ENCODE measurements at places on chromosomes 12 and 14.

DNA sequence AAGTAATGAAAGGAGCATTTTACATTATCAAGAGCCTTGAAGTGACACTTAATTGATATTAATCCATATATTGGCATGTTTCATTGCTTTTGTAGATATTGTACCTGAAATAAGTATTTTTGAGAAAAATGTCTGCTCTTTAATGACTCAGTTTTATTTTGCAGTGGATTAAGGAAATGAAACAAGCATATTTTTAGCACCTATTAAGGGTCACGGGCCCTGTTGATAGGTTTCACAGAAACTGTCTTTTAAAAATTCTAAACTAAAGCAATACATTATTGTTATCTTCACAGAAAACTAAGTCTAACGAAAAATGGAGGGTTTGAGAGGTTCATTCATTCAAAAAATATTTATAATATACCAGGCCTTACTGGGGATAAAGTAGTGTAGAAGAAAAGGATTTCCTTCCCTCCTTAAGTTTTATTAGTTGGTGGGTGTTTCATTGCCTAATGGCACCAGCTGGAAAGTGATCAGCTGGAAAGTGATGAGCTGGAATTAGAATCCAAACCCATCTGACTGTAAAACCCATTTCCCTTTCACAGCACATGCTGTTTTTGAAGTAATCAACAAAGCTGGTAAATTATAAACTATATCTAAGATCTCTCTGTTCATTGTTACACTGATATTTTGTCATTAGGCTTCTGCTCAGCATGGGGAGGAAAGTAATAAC is 54.2 kb downstream of the PTPRQ start:
- no peaks in the 10 kb centered on the region for H3K4me1 ChIP-seq
- H3K36me3 ChIP-seq, result no peaks in the 10 kb centered on the region
- H3K4me3 ChIP-seq, result no peak overlapping the region
- H3K27me3 ChIP-seq, result no peaks in the 10 kb centered on the region
- DNase-seq, result no peak

DNA sequence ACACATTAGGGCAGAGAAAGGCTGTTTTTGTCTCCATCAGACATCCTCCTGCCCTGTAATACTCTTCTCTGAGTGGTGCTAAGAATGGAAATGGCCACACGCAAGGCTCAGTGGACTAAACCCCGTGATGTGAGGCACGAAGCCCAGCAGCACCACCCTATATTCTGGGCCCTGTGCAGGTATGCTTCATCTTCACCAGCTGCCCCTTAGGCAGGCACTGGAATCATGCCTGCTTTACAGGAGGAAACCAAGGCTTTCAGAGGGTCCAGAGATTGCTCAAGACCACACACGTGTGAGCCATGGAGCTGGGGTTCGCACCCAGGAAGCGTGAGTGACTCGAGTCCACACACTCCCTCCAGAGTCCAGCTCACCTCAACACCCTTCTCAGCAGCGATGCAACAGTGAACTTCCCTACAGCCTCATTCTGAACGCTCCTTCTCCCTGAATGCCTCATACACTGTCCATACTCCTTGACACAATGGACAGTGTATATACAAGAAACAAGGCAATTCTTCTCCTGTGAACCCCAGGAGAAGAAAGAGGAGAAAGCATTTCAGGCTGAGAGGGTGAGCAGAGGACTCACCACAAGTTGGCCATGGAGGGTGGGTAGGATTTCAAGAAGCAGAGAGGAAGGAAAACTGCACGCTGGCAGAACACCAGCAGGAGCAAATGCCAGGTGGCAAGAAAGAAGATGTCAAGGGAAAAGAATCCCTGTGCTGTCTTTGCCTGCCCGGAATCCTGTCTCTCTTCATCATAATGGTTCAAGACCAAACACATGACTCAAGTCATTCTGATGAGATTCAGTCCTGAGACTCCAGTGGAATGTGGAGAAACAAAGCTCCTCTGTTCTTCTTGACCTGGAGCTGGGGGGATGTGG is 39.1 kb downstream of the NT5DC3 start:
- H3K27ac ChIP-seq, result no peak overlapping the region
- H3K4me3 ChIP-seq, result no peak overlapping the region
- no peaks in the 10 kb centered on the region for H3K27me3 ChIP-seq

DNA sequence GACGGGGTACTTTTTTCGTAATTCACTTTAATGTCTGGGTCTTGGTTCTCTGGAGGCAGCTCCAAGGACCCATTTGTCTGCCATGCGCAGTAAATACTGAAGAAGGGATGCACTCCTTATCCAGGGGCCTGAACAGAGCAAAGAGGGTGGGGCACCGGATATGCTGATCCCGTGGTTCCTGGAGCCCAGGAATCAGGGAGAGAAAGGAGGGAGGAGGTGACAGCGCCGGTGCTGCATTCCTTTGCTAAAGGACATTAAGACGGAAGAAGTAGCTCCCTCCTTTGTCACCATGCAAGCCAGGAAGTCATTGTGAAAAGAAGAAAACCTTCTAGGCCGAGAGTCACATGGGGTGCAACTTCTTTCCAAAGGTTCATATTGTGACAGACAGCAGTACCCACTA is 1057.7 kb downstream of the VRK1 start:
- no peaks in the 10 kb centered on the region for H3K36me3 ChIP-seq
- DNase-seq, result no peak
- no peaks in the 10 kb centered on the region for H3K4me1 ChIP-seq

DNA sequence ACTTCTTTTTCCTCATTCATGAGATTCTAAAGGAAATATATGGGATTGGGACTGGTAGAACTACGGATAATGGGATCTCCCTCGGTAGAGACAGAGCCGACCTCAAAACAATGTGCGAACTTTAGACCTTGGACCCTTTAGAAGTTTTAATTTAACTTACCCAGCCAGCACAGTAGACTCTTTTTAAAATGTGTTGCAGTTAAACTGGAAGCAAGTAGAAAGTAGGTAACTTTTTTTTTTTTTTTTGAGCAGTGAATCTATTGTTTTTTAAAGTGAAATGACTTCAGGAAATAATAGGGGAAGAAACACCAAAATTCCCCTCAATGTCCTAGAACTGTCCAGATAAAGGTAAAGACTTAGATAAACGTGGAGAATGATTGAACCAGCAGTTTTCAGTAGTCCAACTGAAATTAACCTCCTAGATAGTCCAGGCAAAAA is 1.1 kb upstream of the ATXN2 start:
- H3K27ac ChIP-seq, result peak overlapping the region; percentile 96
- H3K4me3 ChIP-seq, result peak overlapping the region; percentile 96
- no peaks in the 10 kb centered on the region for H3K36me3 ChIP-seq
- no peaks in the 10 kb centered on the region for H3K4me1 ChIP-seq

DNA sequence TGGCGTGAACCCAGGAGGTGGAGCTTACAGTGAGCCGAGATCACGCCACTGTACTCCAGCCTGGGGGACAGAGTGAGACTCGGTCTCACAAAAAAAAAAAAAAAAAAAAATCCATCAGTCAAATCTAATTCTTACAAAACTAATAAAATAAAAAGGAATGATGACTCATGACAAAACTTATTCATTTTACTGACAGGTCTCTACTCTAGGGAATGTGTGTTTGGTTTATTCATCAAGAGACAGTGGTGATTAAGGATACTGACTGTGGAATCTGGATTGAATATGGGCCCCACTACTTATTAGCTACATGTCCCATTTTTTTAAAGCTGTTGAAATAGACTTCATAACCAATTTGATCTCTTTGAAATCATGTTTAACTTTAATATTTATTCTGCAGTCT is 29.3 kb upstream of the GAS2L3 start:
- no peaks in the 10 kb centered on the region for H3K27me3 ChIP-seq
- DNase-seq, result no peak
- H3K4me1 ChIP-seq, result no peaks in the 10 kb centered on the region
- H3K4me3 ChIP-seq, result no peak overlapping the region
- H3K36me3 ChIP-seq, result no peaks in the 10 kb centered on the region

DNA sequence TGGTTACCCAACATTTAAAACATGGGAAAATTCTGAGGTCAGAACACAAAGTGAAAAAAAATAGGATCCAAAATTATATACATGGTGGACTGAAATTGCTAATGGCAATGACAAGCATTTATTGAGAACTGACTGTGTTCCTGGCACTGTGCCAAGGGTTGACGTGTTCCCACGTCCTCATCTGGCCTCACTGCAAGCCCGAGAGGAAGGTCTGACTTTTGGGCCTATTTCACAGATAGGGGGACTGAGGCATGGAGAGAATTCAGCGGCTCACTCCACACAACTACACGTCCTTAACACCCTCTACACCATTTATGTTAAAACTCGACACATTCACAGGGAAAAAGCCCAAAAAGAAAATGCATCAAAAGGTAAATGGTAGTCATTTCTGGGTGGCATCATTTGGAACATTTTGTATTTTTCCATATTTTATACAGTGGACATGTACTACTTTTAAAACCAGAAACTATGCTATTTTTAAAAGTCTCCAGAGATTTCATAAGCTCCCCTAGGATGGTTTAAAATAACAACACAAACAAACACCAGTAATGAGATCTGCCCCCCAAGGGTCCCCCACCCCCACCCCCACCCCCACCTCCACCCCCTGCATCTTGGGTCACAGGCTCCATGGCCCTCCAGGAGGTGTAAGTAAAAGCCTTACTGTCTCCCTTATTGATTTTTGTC is 27.7 kb downstream of the CLMN start:
- H3K27ac ChIP-seq, result peak overlapping the region; percentile 64
- H3K36me3 ChIP-seq, result no peaks in the 10 kb centered on the region
- DNase-seq, result peak; percentile 78
- H3K4me3 ChIP-seq, result no peak overlapping the region
- H3K4me1 ChIP-seq, result peaks cover 23% of the 10 kb centered on the region

- DNase-seq, result no peak
- no peak overlapping the region for H3K4me3 ChIP-seq
- no peak overlapping the region for H3K27ac ChIP-seq
- peaks cover 14% of the 10 kb centered on the region for H3K4me1 ChIP-seq
- no peaks in the 10 kb centered on the region for H3K27me3 ChIP-seq
- no peaks in the 10 kb centered on the region for H3K36me3 ChIP-seq
Measured at GRCh38 chr12:46396826-46397225, 24.3 kb upstream of the SLC38A2 start.

DNA sequence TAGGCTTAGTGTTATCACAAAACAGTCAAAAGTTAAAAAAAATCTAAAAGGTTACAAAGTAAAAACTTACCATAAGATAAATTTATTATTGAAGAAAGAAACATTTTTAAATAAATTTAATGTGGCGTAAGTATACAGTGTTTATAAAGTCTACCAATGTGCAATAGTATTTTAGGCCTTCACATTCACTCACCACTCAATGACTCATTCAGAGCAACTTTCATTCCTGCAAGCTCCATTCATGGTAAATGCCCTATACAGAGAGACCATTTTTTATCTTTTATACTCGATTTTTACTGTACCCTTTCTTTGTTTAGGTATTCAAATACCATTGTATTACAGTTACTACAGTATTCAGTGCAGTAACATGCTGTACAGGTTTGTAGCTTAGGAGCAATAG is 124.5 kb downstream of the ANO4 start:
- H3K27me3 ChIP-seq, result no peaks in the 10 kb centered on the region
- H3K4me3 ChIP-seq, result no peak overlapping the region
- no peaks in the 10 kb centered on the region for H3K36me3 ChIP-seq
- no peak overlapping the region for H3K27ac ChIP-seq
- no peak for DNase-seq

DNA sequence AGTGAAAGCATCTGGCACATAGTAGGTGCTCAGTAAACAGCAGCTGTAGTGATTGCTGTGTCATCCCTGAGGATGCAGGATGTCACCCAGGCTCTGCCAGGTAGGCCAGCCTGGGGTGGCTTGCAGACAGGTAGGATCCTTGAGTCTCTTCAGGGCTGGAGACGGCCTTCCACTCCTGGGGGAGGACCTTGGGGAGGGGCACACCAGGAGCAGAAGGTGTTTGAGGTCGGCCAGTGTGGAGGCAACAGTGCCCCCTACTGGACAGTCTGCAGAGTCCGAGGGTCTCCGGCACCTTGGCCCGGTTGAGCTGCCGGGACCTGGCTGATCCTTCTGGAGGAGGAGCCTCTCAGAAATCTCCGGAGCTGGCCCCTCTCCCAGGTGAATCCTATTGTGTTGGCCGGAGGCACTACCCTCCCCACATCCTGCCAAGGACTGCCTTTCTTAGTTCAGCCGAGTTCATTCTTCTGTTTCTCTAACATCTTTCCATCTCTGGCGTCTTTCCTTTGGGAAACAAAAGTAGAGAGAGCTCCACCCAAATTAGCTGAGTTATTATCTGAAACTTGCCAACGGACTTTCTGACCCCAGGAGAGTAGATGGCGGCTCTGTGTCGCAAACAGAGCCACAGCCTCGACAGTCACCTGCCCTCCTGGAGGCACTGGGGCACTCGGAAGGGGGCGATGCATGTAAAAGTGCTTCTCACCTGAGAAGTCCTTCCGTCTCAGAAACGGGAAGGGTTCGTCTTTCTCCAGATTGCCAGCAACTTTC is 41.8 kb upstream of the CLMN start:
- no peaks in the 10 kb centered on the region for H3K27me3 ChIP-seq
- DNase-seq, result peak; percentile 59

GRCh38 chr12:43226151-43226550 is 325.9 kb downstream of the ADAMTS20 start:
- no peak for DNase-seq
- H3K27me3 ChIP-seq, result no peaks in the 10 kb centered on the region
- no peaks in the 10 kb centered on the region for H3K4me1 ChIP-seq
- no peak overlapping the region for H3K27ac ChIP-seq
- no peak overlapping the region for H3K4me3 ChIP-seq

DNA sequence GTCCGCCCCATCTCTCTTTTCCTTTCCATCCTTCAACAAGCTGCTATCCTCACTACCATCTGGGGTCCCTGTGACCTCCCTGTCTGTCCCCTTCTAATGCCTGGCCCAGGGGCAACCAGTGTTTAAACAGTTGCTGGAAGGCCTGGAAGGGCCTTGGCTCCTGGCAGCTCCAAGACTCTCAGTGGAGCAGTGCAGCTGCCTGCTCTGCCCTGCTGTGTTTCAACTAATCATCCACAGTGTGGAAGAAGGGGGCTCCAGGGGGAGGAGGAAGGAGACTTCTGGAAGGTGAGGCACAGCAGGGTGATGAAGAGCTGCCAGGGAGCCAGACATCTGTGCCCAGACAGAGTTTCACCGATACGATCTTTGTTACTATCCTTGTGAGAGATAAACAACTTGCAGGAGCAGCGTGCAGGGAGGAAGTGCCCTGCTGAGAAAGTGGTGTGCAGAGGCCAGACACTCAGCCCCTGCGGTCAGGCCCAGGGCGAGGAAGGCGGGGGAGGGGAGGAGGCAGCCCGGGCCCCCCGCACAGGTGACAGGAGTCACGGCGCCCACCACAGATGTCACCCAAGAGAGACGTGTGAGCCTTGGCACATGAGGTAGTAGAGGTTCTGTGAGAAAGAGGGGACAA is 1061.8 kb downstream of the BCL11B start:
- no peak overlapping the region for H3K27ac ChIP-seq
- H3K4me3 ChIP-seq, result no peak overlapping the region
- H3K27me3 ChIP-seq, result no peaks in the 10 kb centered on the region
- no peaks in the 10 kb centered on the region for H3K4me1 ChIP-seq
- no peaks in the 10 kb centered on the region for H3K36me3 ChIP-seq
- no peak for DNase-seq

DNA sequence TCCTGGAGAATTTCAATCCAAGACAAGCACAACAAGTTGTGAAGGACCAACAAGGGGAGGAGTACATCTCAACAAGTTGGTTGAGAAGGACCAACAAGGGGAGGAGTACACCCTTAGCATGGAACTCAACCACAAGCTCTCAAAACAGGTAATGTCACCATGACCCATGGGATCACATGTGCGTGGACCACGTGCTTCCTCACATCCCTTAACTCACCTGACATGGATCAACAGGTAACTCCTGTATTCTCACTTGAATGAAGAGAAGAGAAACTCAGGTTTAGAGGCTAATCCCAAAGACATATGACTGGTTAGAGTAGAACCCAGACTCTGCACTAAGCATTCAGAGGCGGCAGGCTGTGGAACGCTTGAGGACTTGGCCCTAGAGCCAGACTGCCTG is 6.2 kb downstream of the CRACR2A start:
- DNase-seq, result peak; percentile 9
- peaks cover 27% of the 10 kb centered on the region for H3K4me1 ChIP-seq
- no peak overlapping the region for H3K27ac ChIP-seq
- no peaks in the 10 kb centered on the region for H3K27me3 ChIP-seq
